ENCODE measurements at places on chromosomes 2 and 18. TPM values are rescaled to one million over a fixed set of nuclear protein-coding genes. Genes with fewer than 3 reads are reported as not detected.

DNA sequence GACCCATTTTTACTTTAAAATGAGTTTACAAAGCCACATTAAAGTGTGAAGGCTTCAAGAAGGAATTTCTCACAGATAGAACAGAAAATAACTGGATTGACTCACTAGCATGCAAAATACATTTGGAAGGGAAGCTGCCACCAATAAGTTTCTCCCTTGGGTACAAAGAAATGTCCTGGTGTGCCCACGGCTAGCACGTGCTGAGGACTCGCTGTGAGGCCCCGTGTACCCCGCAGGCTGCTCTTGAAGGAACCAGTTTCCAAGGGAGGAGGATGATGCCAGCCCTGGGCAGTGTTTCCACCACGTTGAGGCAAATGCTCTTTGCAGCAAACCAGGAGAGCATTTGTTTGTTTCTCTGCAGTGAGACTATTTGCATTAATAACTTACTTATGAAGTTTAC is 207.3 kb downstream of the SH3RF3 start:
- no peak for DNase-seq

TRIM43 gene
- total RNA-seq = not detected

DNA sequence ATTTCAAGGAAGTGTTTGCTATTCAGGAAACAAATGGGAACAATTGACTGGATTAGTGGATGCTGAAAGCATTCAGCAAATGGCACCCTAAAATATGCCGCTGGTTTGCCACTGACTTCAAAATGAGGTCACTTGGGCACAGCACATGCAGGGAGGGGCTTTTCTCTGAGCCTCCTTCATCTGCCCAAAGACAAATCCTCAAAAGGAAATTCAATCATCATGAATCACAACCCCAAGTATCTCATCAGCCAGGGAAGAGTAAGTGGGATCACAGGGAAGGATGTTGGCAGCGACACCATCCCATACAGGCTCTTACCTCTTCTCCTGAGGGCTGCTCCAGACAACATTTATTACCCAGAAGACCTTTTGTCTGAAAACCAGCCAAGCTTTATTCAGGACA is 14.4 kb upstream of the SP140L start:
- DNase-seq = no peak

- no peak for DNase-seq
Measured at GRCh38 chr2:188204824-188205223, 86.8 kb upstream of the GULP1 start.

IL36G gene
- total RNA-seq = not detected

- DNase-seq = no peak
Measured at GRCh38 chr2:127106457-127106990, 430 bp downstream of the BIN1 start.
